B cell (primary cell): ENCODE measurements at places on chromosomes 7 and 10.

- no peak for DNase-seq
These were observed 185.5 kb upstream of the STEAP4 start for GRCh38 chr7:88492153-88492552.

GRCh38 chr10:58385784-58386112 is 538 bp downstream of the TFAM start:
- DNase-seq = no peak

DNA sequence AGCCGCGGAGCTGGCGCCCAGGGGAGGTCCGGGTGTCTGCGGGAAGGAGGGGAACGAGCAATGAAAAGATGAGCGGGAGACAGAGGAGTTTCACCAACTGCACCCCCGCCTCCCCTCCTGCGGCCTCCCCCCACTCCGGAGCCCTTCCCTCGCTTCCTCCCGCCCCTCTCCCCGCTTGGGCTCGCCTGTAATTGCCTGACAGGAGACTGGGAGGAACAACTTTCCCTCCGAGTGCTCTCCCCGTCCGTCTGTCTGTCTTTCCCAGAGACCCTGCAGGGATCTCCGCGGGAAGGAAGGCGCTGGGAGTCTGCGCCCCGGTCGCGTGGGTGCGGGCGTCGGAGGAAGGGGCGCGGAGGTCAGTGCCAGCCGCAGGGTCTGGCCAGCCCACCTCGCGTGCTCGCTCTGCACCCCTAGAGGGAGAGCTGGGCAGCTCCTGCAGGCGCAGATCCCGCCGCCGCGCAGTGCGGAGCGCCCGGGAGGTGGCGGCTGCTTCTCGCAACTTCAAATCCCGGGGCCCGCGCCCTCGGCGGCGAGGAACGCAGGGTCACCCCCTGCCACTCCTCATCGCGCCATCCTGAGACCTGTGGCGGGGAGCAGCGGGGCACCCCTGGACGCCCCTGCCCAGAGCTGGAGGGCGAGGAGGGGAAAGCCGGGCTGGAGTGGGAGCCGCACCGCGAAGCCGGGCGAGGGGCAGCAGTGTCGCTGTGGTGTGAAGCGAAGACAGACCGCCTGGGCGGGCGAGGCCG is 511 bp upstream of the NRP1 start:
- peak; percentile 9 for DNase-seq

GRCh38 chr10:3076138-3076537 is 8.8 kb downstream of the PFKP start:
- DNase-seq = no peak

GRCh38 chr7:104175361-104175984 is 32.3 kb downstream of the ORC5 start:
- DNase-seq = no peak

DNA sequence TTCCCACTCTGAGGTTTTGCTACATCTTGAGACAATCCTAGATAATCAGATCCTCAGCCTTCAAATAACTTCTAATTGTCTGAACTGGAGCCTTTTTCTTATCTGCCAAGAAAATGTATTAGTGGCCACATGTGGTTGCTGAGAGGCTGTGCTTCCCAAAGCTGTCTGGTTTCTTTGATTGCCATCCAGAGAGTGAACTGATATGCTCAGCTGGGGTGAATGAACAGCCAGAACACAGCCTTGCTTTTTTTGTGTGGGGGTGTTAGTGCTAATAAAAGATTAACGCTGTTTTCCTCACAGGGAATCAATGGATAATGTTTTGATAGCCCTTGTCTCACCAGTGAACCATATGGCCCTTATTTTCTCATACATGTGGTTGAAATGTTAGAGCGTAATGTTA is 66.9 kb downstream of the BBS9 start:
- DNase-seq = no peak

DNA sequence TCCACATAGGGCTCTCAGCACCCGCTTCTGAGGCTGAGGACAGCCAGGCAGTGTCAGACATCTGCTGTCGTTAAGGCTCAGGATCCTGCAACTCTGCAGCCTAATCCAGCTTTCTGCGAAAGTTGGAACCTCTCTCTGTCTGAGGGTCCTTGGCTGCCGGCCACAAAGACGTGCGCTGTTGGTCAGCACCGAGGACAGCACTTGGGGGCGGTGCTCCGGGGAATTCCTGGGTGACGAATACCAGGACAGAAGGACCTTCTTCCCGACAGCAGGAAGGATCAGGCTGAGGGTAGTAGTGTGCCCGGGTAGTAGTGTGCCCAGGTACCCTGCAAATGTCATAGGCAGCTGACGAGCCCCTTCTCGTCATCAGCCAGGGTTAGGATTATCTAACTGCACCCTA is 16.0 kb upstream of the RASGEF1A start:
- DNase-seq = no peak

DNA sequence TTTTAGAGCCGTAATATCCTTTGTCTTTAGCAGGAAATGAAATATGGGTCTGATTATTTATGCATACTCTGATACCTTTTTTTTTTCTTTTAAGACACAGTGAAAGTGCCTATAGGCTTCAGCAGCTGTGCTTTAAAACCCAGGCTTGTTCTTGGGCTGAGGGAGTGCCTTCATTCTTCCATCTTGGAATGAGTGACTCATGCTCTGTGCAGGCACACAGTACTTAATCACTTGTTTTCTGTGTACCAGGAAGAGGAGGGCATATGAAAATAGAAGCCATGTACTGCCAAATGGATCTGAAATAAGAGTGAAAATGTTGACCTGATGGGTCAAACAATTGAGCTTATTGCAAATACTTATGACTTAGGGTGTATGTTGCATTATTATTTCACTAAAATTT is 12.0 kb downstream of the INPP5F start:
- DNase-seq = no peak

GRCh38 chr10:48796713-48797245 is 112.1 kb downstream of the WDFY4 start:
- DNase-seq = no peak

GRCh38 chr10:3802526-3803265 is 17.7 kb upstream of the KLF6 start:
- no peak for DNase-seq

DNA sequence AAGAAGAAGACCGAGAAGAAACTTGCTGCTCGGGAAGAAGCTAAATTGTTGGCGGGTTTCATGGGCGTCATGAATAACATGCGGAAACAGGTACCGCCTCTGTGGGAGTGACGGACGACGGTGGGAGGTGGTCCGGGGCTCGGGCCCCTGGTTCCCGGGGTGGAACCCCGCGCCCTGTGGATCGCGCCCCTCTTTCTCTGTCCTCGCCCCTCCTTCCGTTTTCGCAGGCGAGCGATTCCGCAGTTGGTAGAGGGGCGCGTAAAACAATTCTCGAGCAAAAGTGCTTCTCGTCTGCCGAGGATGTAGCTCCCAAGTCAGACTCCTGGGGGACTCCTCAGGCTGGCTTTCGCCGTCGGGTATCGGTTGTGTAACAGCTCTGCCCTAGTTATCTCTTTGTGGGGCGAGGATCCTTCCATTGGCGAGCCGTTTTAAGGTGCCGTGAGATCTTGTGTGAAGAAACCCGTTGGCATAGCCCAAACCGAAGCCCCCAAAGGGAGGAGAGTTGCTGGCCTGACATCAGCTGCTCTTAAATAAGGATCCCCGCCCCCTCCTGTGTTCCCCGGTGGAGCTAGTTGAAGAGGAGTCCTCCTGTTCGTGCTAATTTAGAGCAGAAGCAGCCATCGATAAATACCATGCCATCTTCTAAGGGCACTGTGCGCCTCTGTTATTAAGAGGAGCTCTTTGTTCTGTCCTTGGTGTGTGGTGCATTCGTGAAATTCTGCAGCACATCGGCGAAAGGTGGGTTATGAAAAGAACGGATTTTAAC is 655 bp downstream of the KLHL7 start:
- peak; percentile 70 for DNase-seq

GRCh38 chr7:1963575-1963974 is 269.2 kb downstream of the MAD1L1 start:
- DNase-seq = no peak

GRCh38 chr10:3879073-3879472 is 94.1 kb upstream of the KLF6 start:
- DNase-seq = no peak

DNA sequence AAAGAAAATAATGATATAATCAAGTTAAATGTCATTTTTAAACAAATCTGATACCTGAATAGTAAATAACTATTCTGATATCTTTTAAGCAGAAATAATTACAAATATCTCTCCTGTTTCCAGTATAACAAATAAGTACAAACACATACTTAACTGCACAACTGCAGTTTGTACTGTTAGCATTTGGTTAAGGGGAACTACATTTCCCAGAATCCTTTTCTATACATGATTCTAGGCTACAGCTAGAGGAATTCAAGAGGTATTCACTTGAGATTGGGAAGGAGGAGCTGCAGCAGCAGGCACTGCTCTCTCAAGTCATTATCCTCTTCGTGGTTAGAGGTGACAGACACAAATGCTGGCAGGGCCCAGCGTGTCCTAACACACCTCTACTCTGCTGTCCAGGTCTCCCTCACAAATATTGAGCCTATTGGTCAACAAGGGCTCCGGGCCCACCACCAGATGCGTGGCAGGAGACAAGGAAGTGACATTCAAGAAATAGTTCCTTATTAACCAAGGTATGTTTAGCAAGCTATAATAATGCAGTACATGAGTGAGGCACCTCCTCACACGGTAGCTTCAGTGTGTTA is 255.1 kb upstream of the MKLN1 start:
- DNase-seq = no peak

- DNase-seq = no peak
These were observed 18.4 kb downstream of the GNA12 start for GRCh38 chr7:2825559-2826227.

DNA sequence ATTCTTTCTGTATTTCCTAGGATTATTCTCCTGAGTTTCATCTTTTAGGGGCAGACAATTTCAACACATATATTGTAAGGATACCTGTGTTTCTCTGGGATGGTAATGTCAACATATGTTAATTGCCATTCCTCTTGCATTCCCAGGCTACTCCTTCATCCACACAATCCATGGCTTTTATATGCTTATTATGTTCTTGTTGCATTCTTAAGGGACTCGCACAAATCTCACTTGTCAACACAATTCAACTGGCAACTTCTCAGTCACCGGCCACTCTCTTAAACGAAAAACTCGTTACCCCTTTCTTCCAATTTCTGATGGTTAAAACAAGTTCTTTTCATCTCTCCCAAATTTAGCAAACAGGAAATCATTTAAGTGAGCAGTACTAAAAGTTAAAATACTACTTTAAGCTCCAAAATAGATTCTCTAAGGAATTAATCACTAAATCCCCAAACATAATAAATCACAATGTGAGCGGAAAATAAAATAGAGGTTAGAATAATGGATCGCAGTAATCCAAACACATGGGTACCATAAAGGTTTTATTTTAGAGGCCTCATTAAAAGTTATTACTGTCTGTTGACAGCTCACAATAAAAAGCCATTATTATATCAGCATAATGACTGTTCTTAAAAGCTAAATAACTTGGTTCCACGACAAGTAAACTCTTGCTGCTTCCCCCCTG is 223.2 kb downstream of the ELMO1 start:
- DNase-seq = no peak

DNA sequence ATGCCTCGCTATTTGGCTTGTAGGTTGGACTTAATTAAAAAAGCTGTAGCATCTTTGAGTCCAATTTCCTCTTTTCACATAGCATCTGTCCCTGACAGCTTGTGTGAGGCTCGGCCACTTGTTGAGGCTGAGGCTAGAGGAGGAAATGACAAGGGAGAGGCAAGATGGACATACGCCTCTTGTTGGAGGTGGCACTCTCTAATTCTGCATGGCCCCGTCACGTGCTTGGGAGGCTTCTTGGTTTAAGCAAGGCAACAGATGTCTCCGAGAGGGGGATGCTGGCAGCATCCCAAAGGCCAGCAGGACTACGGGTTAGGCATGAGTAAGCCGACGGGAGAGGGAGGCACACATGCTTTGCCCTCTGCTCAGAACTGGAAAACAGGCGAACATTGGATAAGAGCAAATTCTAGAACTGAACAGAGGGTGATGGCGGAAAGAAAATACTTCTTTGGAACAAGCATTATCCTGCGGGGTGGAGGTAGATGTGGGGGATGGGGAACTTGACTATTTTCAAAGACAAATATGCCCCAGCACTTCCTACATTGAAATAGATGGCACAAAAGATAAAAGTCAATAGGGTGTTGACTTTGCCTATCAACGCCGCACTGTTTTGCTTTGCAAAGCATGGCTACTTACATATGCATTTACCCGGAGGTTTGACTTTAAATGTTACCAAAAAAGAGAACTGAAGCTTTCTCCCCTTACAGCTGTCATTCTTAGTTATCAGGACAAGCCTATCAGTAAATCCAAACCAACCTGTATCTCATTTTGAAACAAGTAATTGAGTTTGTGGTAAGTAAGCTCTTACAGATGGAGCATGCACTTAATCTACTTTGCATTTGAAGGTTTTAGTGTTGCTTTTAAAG is 94.8 kb downstream of the CHN2 start:
- DNase-seq = peak; percentile 39

- DNase-seq = no peak
These were observed 8.2 kb upstream of the CFAP69 start for GRCh38 chr7:90236721-90237289.

DNA sequence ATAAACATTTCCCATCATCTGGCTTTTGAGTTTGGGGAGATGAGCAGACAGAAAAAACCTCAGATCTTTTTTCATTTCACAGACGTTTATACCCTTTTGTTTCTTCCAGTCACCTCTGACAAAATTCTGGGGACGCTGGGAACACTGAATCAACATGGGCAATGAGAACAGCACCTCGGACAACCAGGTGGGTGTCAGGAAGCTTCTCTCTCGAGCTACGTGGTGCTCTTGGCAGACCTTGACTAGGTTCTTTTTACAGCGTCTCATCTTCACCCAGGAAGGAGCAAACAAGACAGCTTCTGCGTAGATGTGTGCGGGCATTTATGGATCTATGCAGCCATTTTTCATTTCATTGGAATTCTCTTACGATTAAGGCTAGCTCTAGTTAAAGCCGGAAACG is 32.9 kb downstream of the TACC2 start:
- DNase-seq = no peak

DNA sequence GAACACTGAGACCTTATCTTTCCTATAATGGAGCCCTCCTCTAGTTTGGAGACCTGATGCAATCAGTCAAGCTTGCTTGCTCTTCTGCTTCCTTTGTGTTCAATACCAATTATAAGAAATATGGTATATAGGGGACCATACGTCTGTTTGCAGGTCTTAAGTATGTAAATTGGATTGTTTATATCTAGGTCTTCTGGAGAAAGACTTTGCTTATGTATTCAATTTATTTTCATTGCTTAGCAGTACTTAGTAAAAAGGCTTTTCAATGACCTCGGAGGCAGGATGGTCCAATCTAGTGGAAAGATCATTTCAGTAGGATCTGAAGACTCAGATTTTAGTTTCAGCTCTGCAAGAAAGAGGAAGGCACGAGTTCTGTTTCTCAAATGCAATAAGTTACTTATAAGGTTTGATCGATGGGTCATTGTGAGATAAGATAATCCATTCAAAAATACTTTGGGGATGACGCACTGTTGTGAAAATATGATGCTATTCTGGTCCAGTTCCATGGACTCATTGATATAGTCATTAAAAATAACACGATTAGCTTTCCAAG is 571.6 kb downstream of the SH2D4B start:
- no peak for DNase-seq
